ENCODE measurements at places on chromosomes 6 and 20. TPM values are rescaled to one million over a fixed set of nuclear protein-coding genes. Genes with fewer than 3 reads are reported as not detected.

PPIL4 gene
- 15.7 TPM for total RNA-seq

DNA sequence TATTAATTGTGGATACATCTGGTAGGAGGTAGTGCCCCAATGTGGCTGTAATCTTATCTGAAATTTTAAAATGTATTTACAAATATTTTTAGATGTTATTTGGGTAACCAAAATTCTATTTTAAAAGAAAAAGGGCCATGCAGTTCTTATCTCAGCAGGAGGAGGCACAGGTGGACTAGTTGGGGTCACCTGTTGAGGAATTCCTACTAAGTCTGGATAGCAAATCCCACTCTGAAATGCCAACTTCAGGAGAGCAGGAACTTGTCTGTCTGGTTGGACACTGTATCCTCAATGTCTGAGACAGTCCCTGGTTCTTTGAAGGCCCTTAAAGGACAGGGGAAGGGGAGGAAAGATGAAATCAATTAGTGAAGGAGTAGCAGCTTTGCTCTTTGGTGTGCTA lies 82.6 kb downstream of the EYA2 start:
- H3K4me3 ChIP-seq, result no peak overlapping the region
- H3K27ac ChIP-seq, result no peak overlapping the region
- no peaks in the 10 kb centered on the region for H3K4me1 ChIP-seq
- H3K36me3 ChIP-seq, result no peaks in the 10 kb centered on the region
- H3K27me3 ChIP-seq, result peaks cover 68% of the 10 kb centered on the region
- no peak for DNase-seq

DNA sequence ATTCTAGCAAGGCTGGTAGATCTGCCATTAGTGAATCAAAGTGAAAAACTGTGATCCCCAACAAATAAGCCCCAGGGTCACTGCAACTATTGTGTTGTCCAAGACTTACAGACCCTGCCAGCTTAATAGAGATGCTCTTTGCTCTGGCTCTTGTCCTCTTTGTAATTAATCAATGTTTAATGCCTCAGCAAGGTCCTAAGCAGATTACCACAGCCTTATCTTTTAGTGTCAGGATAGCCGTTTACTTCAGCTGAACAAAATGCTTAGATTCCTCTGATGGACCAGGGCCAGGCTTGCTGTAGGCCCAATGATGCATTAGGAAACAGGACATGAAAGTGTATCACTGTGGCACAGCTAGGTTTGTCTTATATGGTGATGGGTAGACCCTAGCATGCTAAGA lies 353.3 kb downstream of the HACE1 start:
- H3K27ac ChIP-seq, result no peak overlapping the region
- DNase-seq, result no peak
- no peaks in the 10 kb centered on the region for H3K27me3 ChIP-seq
- no peaks in the 10 kb centered on the region for H3K4me1 ChIP-seq

DNA sequence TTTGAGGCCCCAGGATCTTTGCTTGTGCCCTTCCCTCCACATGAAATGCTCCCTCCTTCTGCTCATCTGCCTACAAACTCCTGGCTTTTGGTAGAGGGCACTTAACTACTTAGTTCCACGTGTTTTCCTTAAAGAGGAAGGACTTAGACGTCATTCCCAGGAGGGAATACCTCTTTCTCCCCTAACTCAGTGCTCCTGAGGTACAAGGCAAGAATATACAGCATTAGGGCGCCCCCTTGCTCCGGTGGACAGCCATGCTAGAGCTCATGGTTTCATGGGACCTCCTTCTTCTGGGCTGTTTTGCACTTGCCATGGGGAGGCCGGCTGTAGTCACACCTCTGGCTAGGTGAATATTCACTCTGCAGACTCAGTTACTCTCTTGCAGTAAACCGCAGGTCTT lies 93.8 kb upstream of the LY86 start:
- no peaks in the 10 kb centered on the region for H3K36me3 ChIP-seq
- peaks cover 5% of the 10 kb centered on the region for H3K27me3 ChIP-seq
- H3K27ac ChIP-seq, result no peak overlapping the region

SLC22A23 gene
- total RNA-seq, result 7.0 TPM

- no peak overlapping the region for H3K4me3 ChIP-seq
- no peaks in the 10 kb centered on the region for H3K36me3 ChIP-seq
- DNase-seq, result no peak
- no peaks in the 10 kb centered on the region for H3K4me1 ChIP-seq
These were observed 587.9 kb upstream of the FLRT3 start for GRCh38 chr20:14925300-14925699.

GRCh38 chr6:118501765-118502164 lies 46.3 kb upstream of the PLN start:
- peaks cover 49% of the 10 kb centered on the region for H3K36me3 ChIP-seq
- H3K27ac ChIP-seq, result no peak overlapping the region
- no peak for DNase-seq
- H3K4me3 ChIP-seq, result no peak overlapping the region

MAS1 gene
- total RNA-seq, result not detected

- DNase-seq, result no peak
These were observed 1581.8 kb downstream of the HACE1 start for GRCh38 chr6:103277936-103278335.

GRCh38 chr6:91633374-91634111 lies 1046.7 kb upstream of the MAP3K7 start:
- no peak overlapping the region for H3K27ac ChIP-seq
- no peaks in the 10 kb centered on the region for H3K36me3 ChIP-seq
- no peak overlapping the region for H3K4me3 ChIP-seq
- DNase-seq, result no peak

MUC21 gene
- total RNA-seq, result not detected

LAMP5 gene
- not detected for total RNA-seq

SLC35D3 gene
- total RNA-seq, result 0.08 TPM

GRCh38 chr6:105318660-105319059 lies 84.2 kb downstream of the PREP start:
- H3K27me3 ChIP-seq, result no peaks in the 10 kb centered on the region
- peaks cover 20% of the 10 kb centered on the region for H3K36me3 ChIP-seq
- peaks cover 15% of the 10 kb centered on the region for H3K4me1 ChIP-seq

GRM4 gene
- not detected for total RNA-seq

- peaks cover 54% of the 10 kb centered on the region for H3K4me1 ChIP-seq
- H3K27ac ChIP-seq, result peak overlapping the region; percentile 54
- no peak for DNase-seq
- H3K4me3 ChIP-seq, result no peak overlapping the region
- H3K36me3 ChIP-seq, result peaks cover 10% of the 10 kb centered on the region
- H3K27me3 ChIP-seq, result no peaks in the 10 kb centered on the region
These were observed 166.0 kb downstream of the QKI start for GRCh38 chr6:163580311-163581030.

- peaks cover 31% of the 10 kb centered on the region for H3K36me3 ChIP-seq
- peak overlapping the region; percentile 26 for H3K4me3 ChIP-seq
- peaks cover 73% of the 10 kb centered on the region for H3K4me1 ChIP-seq
- H3K27ac ChIP-seq, result peak overlapping the region; percentile 14
These were observed 19.2 kb downstream of the FKBP5 start for GRCh38 chr6:35669451-35670045.

DNA sequence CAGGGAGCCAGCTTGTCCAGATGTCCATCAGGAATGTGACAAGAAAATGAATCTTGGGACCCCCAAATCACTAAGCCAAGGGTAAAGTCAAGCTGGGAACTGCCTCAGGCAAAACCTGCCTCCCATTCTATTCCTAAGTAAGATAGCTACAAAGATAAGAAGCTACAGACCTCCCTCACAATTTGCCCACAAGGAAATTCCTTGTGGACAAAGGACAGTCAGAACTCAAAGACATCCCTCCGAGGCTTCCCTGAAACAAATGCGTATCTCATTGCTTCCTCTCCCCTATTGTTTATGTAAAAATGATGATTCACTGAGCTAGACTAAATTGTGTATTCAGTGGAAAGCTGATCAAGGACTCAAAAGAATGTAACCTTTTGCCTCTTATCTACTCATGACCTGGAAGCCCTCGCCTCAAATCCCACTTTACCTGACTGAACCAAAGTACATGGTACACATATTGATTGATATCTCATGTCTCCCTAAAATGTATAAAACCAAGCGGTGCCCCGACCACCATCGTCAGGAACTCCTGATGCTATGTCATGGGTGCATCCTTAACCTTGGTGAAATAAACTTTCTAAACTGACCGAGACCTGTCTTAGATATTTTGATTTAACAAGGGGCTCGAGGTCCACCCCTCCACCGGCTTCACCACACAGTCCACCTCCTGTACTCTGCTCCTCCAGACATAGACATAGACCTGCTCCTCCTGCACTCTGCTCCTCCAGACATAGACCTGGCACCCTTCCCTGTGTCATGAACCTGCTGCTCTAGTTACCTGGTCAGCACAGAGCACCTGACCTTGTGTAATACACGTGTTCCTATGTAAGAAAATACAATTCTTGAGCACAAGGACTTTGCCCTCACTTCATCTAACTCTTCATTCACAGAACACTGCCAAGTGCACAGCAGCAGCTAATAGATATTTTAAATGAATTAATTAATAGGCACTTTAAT lies 81.4 kb downstream of the WDR27 start:
- no peak for DNase-seq
- H3K36me3 ChIP-seq, result peaks cover 3% of the 10 kb centered on the region
- no peak overlapping the region for H3K27ac ChIP-seq
- H3K4me3 ChIP-seq, result no peak overlapping the region
- H3K27me3 ChIP-seq, result no peaks in the 10 kb centered on the region

ECT2L gene
- total RNA-seq, result 1.6 TPM
